ENCODE measurements at places on chromosomes 4 and X.

GRCh38 chr4:24775032-24775605, 20.3 kb upstream of the SOD3 start:
- DNase-seq = no peak

- no peak for DNase-seq
Measured at GRCh38 chrX:11244636-11245035, 48.6 kb upstream of the AMELX start.

- no peak for DNase-seq
Measured at GRCh38 chr4:105755375-105755774, 46.8 kb downstream of the GSTCD start.

DNA sequence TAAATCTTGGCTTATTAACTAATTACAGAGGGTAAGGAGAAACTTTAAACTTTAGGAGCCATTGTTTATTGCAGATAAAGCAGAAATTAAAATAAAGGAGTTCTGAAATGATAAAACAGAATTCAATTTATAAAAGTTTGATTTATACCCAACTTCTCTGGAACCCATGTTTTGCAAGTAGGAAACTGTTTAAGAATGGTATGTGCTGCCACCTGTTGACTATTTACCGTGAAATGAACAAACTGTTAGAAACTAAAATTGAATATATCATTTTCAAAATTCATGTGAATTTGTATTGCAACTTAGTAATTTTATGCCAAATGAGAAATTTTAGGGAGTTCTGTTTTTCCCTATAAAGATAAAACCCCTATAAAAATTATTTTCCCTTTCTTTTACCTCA, 11.0 kb upstream of the TBC1D8B start:
- no peak for DNase-seq

GRCh38 chr4:76904646-76905190, 6.8 kb upstream of the SOWAHB start:
- no peak for DNase-seq

GRCh38 chr4:110091434-110092140, 106.8 kb downstream of the ELOVL6 start:
- DNase-seq = no peak

- DNase-seq = no peak
Measured at GRCh38 chrX:46759645-46759974, 692 bp upstream of the SLC9A7 start.

DNA sequence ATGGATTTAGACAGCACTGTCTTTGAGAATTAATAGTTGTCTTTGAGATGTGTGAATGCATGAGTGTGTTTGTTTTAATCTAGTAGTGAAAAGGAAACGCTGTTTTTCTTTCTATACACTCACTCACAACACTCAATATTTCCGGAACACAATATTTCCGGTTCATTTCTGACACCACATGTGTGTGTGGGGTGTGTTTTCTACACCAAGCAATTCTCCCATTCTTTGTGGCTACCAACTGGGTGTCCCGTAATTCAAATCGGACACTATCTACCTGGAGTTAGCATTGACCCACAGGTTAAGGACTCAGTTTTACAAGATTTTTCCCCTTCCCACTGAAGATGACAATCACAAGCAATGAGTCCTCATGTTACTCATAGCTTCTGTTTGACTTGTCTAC, 113.9 kb downstream of the SNCA start:
- DNase-seq = no peak

- DNase-seq = no peak
Measured at GRCh38 chrX:37746951-37747350, 32.9 kb upstream of the CYBB start.

GRCh38 chr4:41409594-41409895, 128.4 kb upstream of the LIMCH1 start:
- no peak for DNase-seq

GRCh38 chr4:5709207-5709575, 832 bp upstream of the EVC2 start:
- no peak for DNase-seq

Data from hippocampal formation (tissue), 2 donors.